ENCODE measurements at places on chromosomes 4 and X.

DNA sequence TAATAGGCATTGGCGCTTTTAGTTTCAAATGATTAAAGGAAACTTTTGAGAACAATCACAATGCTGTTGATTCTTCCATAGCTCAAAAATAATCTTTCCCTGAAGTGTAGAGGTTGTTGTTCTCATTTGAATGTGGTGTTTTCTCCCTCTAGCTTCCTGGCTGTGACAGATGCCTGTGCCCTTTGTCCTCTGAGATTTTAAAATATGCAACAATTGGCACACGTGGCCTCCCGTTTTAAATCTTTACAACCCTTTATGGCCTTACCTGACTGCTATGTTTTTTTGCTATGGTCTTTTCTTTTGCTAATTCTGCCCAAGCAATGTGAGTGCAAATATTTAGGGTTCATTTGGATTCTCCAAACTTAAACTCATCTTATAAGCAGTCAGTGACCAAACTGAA, 22.9 kb upstream of the CASK start:
- no peak for DNase-seq

DNA sequence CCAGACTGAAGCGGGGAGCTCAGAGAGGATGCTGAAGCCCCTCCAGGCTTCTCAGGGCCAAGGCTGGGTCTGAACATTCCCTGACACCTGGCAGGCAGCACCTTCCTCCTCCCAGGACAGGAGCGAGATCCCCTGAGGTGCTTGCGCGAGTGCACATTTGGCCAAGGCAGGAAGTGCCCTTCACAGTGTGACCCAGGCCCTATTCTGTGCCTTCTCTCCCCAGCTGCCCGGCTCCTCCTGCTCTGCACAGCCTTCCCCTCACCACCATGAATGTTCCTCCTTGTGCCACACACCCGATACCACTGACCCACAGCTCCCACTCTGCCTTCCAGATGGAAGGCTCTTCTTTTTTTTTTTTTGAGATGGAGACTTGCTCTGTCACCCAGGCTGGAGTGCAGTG, 17.1 kb upstream of the PSAPL1 start:
- DNase-seq, result no peak

DNA sequence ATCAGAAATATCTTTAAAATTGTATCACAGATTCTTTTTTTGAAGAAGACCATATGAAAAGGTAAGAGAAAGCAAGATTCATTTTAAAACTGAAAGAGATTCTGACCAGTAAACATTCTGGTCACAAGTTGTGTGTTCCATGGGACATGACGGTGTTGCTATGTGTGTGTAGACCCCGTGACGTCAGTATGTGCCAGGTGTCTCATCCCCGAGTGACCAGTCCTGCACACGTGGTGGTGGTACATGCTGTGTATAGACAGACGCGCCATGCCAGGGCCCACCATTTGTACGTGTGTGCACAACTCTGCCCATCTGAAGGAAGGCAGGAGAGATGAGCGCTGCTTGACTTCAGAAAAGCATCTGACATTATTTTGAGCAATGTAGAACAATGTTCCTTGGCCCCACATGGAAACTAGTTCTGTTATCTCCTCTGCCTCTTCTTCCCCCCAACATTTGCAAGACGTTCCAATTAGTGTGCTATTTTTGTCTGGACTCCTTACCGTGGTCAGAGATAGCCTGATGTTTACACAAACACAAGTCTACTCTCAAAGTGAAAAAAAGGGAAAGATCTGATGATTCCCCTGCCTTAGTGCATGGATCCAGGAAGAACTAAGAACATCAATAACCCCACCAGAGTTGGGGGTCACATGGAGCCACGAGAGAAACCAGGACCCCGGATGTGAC, 51.2 kb downstream of the IRF2 start:
- DNase-seq, result no peak

GRCh38 chrX:8848911-8849310, 47.7 kb upstream of the FAM9A start:
- DNase-seq, result no peak

- no peak for DNase-seq
Observed at GRCh38 chr4:89299153-89299791, 8.3 kb downstream of the GPRIN3 start.

DNA sequence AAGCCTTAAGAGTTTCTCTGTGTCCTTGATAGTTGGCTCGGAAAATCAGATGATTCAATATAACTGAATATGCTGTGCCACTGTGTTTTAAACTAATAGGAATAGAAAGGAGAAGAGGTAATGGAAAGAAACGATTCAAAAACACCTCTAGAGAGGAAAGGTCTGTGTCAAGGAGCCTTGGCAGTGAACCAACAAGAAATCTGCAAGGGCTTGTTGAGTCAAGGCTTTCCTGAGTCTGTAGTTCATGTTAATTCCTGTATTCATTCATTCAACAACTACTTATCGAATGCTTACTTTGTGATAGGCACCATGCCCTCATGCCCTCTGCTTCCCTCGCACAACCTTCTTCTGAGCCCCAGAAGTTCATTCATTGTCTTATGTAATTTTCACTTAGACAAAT, 336.0 kb downstream of the PDHA2 start:
- no peak for DNase-seq

DNA sequence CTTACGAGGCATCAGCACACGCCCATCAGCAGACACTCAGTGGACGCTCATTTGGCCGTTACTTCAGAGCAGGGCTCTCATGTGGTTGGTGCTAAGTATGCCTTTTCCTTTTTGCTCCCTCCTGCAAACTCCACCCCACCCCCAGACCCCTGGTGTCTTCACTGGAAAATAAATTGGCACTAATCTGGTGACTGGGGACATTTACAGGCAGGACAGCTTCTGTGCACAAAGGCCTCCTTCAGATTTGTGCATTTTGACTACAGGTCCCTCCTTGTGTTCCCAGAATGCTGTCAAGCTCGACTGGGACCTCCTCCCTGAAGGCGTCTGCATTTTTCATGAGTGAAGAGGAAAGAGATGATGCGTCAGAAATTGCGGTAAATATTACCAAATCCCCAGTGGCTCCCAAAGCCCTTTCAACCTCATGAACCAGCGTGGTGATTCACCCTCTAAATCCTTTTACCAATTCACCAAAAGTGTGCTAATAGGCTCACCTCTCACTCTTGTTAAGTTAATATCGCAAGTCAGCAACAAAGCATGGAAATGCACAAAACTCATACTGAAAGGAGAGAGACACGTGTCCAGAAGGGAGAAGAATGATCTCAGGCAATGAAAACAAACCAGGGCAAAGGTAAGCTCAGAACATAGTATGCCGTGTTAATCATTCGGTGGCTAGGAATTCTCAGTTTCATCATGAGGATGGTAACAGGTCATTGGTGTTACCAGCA, 119.0 kb downstream of the NKX6-1 start:
- no peak for DNase-seq

DNA sequence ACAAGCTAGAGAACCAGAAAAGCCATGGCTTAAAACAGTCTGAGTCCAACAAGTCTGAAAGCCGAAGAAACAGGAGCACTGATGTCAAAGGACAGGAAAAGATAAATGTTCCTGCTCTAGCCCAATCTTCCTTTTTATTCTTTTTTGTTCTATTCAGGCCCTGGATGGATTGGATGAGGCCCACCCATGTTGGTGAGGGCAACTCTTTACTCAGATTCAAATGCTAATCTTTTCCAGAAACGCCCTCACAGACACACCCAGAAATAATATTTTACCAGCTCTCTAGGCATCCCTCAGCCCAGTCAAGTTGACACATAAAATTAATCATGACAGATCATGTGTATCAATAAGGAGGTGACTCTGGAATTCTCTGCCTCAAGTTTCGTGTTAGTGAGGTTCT, 1002.7 kb downstream of the STPG2 start:
- no peak for DNase-seq

DNA sequence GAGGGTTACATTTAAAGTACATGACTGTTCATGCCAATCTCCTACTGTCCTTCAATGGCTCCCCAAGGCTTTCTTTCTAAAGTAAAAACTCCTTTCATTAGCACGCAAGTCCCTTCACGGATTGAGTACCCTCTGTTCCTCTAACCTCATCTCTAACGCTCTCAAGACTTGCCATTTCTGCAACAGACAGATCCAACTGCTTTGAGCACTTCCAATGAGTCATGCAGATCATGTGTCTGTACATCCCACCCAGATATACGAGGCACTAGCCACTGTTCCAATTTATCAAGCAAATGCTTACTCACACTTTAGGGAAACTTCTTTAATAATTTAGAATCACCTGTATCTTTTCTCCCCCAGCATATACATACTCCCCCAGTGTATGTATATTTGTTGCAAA, 332.5 kb upstream of the ZFP42 start:
- no peak for DNase-seq

GRCh38 chr4:73917081-73917501, 47.9 kb downstream of the CXCL1 start:
- no peak for DNase-seq

DNA sequence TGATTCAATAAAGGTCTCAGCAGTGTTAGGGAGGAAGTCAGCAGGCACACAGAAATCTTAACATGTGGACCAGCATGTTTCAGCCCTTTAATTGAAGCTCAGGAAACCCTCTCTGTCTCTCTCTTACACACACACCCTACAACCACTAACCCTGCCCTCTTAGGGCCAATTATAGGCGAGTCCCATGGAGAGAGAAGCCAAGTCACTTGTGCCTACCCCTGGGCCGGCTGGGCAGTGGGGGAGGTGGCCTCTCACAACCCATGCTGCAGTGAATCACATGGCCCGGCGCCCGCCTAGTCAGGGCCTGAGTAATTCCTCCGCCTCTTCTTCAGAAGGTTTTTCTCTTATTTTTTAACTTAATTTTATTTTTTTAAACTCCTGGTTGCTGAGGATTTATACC, 3.7 kb downstream of the FGD1 start:
- DNase-seq, result no peak

GRCh38 chrX:117834076-117834475, 282.5 kb downstream of the KLHL13 start:
- no peak for DNase-seq

GRCh38 chrX:130799393-130799792, 103.6 kb downstream of the ENOX2 start:
- DNase-seq, result no peak

DNA sequence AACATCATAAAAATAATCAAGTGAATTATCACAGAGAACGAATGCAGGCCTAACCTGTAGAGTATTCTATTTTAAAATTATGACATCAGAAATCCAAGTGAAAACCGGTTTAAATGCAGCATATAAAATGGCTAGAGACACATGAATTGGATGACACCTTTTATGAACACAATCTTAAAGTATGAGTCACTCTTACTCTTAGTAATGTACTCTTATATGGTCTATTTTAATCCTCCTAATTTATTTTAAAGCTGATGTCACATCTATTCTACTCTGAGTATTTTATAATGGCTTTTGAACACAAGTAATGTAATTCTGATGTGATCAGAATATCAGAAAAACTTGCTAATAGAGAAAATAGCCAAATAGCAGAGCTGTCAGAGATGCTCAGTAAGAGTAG, 161.4 kb upstream of the RADX start:
- no peak for DNase-seq

GRCh38 chrX:17613979-17614588, 123.2 kb upstream of the SCML1 start:
- peak; percentile 72 for DNase-seq

- no peak for DNase-seq
Observed at GRCh38 chr4:174627473-174627872, 105.2 kb upstream of the HPGD start.

DNA sequence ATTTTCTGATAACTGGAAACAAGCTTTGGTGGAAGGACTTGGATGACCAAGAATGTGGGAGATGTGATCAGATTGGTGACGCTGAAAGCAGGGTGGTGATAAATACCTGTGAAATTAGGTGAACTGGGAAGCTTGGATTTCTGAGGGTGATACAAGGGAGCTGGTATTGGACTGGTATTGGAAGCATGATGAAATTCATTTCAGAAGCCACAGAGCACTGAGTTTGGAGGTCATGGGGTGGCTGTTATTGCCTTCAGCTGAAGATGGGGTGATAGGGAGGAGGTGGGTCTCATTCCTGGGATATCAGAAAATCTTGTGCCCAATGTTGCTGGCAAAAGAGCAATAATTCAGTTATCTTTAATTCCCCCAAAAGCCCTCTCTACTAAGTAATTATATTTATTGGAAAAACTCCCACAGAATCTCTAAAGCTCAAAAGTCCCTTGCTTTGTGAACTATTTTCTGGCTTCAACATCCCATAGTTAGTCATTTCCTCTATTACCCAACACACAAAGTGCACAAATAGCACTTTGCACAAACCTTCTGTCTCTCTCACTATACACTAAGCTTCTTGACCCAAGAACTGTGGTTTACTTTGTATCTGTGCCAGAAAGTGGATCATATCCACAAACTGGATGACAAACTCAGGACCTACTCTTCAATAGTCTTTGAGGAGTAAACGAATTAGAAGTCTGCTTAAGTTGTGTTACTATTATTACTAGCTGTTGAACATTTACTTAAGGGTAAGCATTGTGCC, 23.1 kb upstream of the CAMK2D start:
- DNase-seq, result no peak

- no peak for DNase-seq
Observed at GRCh38 chrX:23637187-23637586, 30.1 kb upstream of the PRDX4 start.

DNA sequence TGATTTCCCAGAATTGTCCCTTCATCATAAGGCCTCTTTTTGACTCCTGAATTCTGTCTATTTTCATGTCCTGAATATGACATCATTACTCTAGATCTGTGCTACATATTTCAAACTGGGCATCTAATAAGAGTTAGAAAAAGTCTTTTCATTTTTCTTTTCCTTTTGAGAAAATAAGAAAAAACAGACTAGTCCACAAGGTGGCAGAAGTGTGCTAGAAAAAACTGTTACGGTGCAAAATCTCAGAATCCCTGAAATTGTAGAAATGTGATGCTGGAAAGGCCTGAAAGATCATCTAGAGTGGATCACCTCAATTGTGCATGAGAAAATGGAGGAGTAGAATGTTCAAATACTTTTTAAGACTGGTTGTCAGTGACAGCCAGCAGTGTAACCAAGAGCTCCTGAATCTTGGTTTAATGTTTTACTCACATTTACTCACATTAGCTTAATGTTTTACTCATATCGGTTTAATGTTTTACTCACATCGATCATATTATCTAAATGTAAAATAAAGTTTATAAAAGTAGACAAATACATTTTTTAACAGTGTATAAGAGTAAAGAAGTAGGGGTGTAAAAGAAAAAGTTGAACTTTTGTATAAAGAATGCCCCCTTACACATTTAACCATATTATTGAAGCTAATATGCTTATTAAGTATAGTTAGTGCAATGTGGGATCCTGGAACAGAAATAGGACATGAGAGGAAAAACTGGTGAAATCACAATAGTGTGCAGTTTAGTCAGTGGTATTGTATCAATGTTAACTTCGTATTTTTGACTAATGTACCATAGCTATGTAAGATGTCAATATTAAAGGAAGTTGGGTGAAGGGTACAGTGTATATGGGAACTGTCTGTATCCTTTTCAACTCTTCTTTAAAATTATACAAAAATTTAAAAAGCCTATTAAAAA, 15.2 kb downstream of the ASB11 start:
- no peak for DNase-seq

GRCh38 chrX:104749951-104750610, 184.1 kb downstream of the IL1RAPL2 start:
- no peak for DNase-seq

DNA sequence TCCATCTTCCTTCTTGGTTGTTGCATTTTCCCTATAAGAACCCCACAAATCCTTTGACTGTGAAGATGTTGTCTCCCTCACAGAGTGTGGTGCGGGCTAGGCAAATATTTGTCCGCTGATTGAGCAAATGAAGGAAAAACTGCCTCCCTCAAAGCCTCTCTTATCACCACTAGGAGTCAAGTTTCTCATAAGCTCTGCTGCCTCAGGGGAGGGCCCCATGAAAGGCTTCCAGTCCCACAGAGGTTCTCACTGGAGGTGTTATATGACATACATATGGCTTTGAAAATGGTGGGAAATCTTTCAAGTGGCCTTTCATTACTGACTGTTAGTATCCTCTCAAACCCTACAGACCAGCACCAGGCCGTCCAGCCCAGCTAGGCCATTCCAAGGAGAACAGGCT, 9.3 kb downstream of the VGLL1 start:
- no peak for DNase-seq
